Tibial nerve (tissue), 4 donors: ENCODE measurements at places on chromosomes 13 and 19.

- DNase-seq, result no peak
These were observed 174.2 kb downstream of the RBM26 start for GRCh38 chr13:79231887-79232286.

- no peak for DNase-seq
These were observed 7.1 kb upstream of the IGFL3 start for GRCh38 chr19:46131485-46132143.

DNA sequence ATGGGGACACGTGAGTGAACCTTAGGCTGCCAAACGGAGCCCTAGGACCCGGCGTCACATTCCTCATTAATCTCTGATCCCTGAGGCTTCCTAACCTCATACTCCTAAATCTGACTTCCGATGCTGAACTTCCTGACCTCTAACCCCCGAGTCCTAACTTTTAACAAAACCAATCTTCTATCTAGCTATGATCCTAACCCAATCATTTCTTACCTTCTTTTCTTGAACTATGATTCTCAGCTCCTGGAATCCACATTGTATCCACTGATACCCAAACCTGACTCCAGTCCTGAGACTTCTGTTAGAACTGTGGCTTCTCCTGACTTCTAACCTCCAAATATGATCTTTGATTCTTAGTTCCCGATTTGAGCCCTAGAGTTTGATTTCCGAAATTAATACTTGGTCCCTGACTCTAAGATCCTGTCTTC is 447 bp downstream of the NFKBIB start:
- DNase-seq, result peak; percentile 50

GRCh38 chr13:111920932-111921705 is 145.8 kb upstream of the SOX1 start:
- no peak for DNase-seq

DNA sequence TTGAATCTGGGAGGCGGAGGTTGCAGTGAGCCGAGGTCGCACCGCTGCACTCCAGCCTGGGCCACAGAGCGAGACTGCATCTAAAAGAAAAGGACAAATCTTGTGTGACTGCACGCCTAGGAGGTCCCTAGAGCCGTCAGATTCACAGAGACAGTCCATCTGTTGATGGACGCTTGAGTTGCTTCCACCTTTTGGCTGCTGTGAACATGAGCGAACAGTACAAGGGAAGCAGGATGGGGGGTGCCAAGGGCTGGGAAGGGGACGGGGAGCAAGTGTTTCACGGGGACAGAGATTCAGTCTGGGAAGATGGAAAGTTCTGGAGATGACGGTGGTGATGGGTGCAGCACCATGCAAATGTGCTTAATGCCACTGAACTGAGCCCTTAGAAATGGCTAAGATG is 78.7 kb downstream of the GNG7 start:
- no peak for DNase-seq

DNA sequence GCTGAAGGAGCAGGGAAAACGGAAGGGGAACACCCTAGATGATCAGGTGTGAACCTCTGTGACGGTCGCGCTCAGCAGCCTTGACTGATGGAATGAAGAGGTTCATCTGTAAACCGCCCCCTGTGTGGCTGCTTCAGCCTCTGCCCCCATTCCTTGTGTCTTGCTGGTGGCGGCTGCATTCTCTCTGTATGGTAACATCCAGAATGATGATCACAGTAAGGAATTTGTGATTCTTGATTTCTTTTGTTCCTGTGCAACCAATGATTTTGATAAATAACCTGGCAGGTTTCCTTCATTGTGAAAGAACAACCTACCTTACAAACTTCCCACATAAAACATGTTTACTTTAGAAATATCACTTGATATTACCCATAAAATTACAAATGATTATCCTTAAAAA is 118.7 kb upstream of the MCF2L start:
- DNase-seq, result no peak

GRCh38 chr19:374183-374885 is 29.7 kb upstream of the MIER2 start:
- no peak for DNase-seq

DNA sequence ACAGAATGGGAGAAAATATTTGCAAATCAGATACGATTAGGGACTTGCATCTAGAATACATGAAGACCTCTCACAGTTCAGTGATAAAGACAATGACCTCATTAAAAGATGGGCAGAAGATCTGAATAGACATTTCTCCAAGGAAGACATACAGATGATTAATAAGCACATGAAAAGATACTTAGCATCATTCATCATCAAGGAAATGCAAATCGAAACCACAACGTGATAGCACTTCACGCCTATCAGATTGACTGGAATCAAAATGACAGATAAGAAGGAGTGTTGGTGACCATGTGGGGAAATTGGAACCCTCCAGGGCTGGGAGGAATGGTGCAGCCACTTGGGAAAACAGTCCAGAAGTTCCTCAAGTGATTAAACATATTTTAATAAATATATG is 25.8 kb downstream of the CFAP97D2 start:
- DNase-seq, result no peak

- DNase-seq, result no peak
These were observed 14.2 kb upstream of the MYO16 start for GRCh38 chr13:108615241-108615640.

DNA sequence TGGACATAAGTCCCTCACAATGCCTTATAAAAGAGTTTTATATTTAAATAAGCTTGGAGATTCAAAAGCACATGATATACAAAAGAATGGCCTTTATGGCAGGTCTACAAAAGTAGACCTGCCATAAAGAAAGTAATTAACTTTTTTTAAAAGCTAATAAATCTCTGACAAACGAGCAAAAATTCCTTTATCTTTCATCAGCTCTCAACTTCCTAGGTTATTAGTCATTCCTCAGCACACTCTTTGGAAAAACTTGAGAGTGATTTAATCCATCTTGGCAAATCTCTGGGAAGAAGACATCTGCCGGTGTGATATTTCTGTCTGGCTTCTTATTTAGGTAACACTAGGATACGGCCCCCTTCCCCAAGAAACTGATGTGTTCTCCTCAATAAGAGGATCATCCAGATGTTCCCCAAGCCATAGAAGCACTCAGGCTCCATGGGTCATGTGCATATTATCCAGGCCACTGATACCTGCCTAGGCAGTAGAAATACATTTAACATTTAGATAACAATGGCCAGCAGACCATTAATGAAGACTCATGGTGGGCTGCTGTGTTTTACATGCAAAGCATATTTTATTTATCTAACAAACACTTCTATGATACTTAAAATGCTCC is 372.7 kb downstream of the LIG4 start:
- no peak for DNase-seq

GRCh38 chr19:15702534-15702930 is 25.3 kb upstream of the OR10H2 start:
- DNase-seq, result peak; percentile 85

DNA sequence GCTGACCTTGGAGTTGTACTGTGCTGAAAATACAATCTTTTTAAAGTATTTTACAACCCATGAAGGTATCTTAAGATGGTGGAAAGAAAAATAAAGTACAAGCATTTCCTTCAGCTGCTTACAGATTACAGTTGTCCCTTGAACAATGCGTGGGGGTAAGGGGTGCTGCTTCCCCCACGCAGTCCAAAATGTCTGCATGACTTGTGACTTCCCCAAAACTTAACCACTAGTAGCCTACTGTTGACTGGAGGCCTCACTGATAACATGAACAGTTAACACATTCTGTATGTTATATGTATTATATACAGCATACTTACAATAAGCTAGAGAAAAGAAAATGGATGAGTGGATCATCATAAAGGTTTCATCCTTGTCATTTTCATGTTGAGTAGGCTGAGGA is 45.3 kb upstream of the ZNF599 start:
- no peak for DNase-seq

DNA sequence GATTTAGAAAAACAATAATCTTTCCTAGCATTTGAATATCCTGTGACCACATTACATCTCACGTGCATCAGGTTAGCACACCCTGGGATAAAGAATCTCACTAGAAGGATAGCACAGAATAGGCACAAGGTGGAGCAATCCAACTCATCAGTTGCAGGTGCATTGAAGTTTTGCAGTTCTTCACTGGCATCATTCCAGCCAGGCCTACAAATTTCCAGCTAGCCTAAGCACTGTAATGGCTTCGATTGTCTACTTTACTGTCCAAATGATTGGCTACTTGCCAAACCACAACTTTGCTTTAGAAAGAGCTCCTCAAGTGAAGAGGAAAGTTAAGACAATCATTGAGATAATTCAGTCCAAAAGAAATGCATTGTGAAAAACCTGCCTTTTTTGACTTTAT is 89.5 kb downstream of the SPRY2 start:
- no peak for DNase-seq

DNA sequence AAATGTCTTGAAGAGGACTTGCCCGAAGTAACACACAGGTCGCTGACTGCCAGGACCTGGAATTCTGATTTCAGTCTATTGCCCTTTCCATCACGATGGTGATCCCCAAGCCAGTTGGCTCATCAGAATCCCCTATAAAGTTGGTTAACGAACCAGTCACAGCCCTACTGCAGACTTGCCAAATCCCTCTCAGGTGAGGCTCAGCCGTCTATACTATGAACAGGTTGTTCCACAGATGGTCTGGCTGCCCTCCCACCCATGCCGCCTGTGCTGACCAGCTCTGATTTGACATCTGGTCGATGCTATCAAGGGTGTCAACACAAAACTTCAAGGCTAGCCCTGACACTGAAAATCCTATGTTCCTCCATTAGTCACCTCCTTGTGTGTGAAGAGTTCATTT is 90.0 kb downstream of the RNASEH2B start:
- no peak for DNase-seq

DNA sequence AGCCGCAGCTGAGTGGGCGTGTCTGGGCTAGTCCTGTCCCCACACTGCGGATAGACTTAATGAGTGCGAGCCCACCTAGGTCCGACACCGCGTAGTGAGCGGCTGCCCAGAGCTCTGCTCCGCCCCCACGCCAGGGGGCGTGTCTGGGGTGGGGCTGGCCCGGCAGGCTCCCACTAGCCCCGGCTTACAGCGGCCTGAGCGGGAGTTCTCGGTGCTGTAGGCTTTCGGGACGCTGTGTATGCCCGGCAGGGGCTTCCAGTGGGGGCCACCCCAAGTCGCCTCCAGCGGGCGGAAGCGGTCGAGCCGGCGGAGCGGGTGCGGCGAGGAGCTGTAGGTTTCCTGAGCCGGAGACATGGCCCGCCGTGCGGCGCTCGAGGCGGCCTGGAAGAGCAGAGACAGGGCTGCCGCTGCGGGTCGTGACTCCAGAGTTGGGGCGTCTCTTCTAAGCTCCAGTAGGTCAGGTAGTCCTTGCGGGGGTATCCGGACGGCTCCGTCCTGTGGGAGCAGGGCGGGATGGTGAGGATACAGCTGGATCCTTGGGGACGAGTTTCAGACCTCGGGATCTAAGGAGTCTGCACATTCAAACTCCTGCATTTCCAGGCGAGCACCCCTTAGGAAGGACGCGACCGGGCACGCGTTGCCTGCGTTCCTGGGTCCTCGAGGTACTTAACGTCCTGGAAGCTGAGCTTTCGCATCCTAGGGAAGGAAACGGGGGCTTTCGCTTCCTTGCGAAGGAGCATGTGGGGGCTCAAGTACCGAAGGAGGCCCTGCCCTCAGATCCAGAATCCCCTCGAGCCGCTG is 1.2 kb downstream of the CGB7 start:
- peak; percentile 25 for DNase-seq

DNA sequence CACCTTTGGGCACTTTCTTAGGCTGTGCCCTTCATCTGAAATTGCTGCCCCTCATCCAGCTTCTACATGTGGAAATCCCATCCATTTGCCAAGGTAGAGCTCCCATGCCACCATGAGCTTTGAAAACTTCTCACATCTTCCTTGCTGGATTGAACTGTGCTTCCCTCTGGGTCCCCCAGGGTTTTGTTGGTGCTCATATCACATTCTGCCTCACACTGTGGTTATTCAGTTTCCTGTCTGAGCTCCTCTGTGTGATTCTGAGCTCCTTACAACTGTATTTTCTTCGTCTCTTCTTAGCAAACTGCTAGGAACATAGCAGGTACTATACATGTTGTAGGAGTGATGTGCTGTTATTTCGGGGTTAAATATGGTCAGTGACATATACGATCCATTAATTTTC is 74.9 kb upstream of the KL start:
- DNase-seq, result no peak

DNA sequence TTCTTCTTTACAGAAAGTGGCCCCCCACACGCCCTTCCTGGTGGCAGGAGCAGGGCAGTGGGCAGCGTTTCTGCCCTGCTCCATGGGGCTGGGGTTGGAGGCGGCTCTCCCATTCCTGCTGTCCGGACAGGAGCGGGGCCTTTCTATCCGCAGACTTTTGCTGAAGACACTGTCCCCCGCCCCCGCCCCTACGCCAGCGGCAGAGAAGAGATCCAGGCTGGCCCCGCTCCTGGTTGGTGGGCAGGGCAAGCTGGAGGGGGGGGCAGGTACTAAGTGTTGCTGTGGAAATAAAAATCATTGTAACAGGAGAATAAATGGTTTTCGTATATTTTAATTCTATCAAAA is 81.7 kb downstream of the ZNF429 start:
- no peak for DNase-seq

DNA sequence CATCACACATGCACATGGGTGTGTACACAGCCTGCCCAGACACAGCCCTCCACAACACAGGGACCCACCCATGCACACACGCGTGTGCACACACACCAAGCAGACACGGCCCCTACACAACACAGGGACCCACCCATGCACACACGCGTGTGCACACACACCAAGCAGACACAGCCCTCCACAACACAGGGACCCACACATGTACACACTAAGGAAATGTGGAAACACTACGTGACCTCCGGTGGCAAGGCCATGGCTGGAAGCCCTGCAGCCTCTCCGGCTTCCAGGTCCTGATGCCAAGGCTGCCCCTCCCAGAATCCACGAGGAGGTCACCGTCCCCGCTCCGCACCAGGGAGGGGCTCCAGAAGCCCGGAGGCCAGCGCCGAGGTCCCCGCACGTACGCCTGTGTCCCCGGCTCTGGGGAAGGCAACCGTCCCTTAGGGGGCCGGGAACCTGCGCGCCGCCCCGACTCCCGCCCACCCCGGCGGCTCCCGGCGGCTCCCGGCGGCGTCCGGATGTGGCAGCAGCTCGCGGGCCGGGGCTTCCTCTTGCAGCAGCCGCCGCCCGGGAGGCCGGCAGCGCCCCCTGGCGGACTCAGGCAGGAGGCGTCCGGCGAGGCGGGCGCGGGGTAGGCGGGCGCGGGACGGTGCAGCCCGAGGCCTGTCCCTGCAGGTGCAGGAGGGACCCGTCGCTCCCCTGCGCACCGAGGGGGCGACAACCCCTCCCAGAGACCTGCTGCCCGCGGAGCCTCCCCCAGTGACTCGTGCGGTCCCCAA is 29.8 kb upstream of the GRTP1 start:
- DNase-seq, result peak; percentile 63

DNA sequence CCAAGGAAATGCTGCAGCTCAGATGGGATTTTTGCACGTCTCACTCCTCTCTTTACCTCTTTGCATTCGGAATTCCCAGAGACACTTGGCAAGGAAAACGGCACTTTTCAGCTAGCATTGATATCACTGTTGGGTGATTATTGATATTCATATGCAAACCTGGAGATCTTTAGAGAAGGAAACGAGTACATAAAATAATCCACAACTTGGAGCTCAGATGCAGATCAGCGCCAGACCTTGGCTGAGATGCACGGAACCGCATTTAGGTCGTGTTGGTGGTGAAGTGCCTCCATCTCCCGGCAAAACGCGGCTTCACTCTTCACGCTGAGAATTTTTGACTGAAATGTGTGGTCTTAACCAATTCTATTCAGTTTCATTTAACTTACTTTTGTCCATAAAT is 77.2 kb upstream of the ARHGEF7 start:
- DNase-seq, result no peak
